Activated naive CD4-positive, alpha-beta T cell (primary cell): ENCODE measurements at places on chromosomes 3 and 15.

GRCh38 chr3:194103983-194104751 is 31.8 kb upstream of the HES1 start:
- DNase-seq: no peak

GRCh38 chr15:67225336-67225735 is 29.1 kb downstream of the AAGAB start:
- no peak for DNase-seq

- DNase-seq: no peak
Measured at GRCh38 chr15:80214910-80215309, 37.1 kb downstream of the CTXND1 start.

GRCh38 chr15:27260523-27260922 is 289.5 kb downstream of the GABRG3 start:
- DNase-seq: no peak

- no peak for DNase-seq
Measured at GRCh38 chr3:79085171-79085570, 682.6 kb downstream of the ROBO1 start.

- DNase-seq: no peak
Measured at GRCh38 chr3:130266817-130267216, 78.7 kb upstream of the COL6A5 start.

DNA sequence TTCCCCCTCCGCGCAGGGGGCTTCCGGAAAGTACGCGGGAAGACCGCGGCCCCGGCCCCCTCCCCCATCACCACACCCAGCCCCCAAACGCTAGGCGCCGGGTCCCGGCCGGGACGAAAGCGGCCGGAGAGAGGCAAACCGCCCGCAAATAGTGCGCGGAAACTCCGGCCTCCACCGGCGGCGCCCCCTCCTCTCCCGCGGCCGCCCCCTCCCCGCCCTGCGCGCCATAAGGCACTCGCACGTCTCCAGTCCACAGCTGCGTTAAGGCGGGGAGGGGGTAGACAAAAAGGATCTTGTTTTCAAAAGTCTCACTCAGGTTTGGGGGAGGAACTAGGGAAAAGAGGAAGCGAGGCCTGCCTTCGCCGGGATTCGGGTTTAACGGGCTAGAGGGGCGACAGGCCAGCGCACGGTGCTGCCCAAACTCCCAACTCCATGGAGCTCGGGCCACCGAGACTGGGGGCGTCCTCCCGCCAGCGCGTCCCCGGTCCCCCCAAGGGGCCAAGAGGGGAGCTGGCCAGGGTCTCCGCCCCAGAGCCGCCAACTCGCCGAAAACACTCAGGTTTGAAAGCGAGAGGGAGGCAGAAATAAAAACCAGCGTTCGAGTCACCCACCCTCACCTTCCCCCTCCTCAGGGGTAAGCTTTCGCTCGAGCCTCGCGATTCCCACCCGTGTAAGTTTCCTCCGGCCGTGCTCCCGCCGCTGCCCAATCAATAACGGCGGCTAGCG is 1.8 kb downstream of the ANP32A start:
- DNase-seq: peak; percentile 42
